ENCODE measurements at places on chromosomes 3 and 15.

DNA sequence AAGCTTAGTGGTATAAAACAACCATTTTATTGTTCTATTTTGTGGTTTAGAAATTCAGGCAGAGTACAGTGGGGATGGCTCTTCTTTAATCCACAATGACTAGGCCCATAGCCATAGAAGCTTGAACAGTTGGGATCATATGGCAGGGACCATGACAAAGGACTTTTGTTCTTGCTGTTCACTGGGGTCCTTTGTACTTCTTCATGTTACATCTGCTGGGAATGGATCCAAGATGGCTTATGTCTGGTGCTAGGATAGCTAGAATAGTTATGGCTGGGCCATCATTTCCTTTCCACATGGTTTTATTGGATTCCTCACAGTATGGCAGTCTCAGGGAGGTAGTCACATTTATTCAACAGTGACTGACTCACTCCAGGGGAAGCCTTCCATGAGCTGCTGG is 427.9 kb upstream of the AGTR1 start:
- no peak for DNase-seq

GRCh38 chr3:197958346-197958745 is 1.7 kb upstream of the LMLN start:
- no peak for DNase-seq

GRCh38 chr3:177483182-177483967 is 286.1 kb upstream of the TBL1XR1 start:
- DNase-seq: no peak

DNA sequence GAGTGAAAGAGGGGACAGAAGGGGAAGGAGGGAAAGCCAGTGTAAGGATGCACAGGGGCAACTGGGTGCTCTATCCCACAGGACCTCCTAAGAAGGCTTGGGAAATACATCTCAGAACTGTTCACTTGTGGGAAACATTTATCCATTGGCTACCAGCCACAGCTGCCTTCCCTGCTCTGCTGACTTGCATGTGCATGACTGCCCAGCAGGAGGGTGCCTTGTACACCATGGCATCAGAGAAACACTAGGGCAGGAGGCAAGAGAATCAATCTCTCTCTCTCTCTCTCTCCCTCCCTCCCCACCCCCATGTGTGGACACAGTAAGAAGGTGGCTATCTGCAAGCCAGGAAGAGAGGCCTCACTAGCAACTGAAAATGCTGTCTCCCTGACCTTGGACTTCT is 62.9 kb upstream of the ZBTB38 start:
- no peak for DNase-seq

DNA sequence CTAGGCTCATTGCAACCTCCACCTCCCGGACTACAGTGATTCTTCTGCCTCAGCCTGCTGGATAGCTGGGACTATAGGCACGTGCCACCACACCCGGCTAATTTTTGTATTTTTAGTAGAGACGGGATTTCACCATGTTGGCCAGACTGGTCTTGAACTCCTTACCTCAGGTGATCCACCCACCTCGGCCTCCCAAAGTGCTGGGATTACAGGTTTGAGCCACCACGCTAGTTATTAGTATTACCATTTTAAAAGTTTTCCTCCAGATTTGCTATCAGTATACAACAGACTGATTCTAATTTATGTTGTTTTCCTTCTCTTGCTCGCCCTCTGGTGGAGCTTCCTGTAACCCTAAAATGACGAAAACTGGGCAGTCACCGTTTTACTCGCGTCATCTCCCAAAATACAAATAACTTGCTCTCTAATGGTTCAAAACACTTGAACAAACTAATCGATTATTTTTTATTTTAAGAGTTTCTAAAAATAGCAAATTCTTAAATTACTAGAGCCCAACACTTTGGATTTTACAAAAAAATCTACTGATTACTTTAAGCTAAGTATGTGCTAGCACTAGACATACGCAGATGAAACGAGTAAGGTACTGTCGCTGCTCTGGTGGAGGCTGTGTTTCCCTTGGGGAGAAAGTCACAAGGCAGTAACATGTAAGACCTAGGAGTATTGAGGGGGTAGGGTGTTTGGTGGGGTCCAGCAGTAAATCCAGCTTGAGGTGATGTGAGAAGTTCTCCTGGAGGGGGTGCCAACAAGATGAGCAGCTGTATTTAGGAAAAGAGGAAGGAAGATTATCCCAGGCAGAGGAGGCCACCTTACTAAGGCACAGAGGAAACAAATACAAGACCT is 203.3 kb downstream of the MBNL1 start:
- peak; percentile 29 for DNase-seq

DNA sequence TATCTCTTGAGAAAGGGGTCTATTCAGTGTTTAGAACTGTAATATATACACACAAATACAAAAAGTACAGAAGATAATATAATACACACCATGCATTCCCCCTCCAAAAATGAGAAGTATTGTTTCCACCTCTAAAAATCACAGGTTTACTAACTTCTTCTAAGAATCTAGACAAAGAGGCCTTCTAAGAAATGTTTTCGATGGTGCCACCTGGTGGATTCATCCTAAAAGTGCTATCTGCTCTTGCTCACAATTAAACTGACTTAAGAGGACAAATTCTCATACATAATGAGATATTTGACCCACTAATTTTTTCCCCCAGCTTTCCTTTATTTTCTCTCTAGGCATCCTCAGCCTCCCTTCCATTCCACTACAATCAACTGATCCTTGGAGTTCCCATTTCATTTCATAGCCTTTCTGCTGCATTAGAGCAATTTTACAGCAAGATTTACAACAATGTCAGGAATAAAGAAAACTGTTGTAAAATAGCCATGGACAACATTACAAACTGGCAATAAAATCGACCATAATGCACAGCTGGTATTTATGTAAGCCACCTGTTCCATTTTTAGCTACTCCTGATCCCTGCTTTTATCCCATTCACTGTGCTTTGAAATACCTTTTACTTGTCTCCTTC is 124.6 kb downstream of the ARRDC4 start:
- no peak for DNase-seq

GRCh38 chr15:60721707-60722106 is 242.8 kb upstream of the ICE2 start:
- no peak for DNase-seq

- DNase-seq: no peak
Observed at GRCh38 chr3:34881026-34881425, 758.3 kb upstream of the ARPP21 start.

GRCh38 chr3:100100425-100100824 is 13.9 kb downstream of the FILIP1L start:
- no peak for DNase-seq

GRCh38 chr3:120560304-120561250 is 35.6 kb upstream of the NDUFB4 start:
- no peak for DNase-seq

- no peak for DNase-seq
Observed at GRCh38 chr3:64489361-64490044, 198.3 kb downstream of the ADAMTS9 start.

- DNase-seq: no peak
Observed at GRCh38 chr15:100810831-100811230, 68.8 kb upstream of the ALDH1A3 start.

- DNase-seq: no peak
Observed at GRCh38 chr3:52167240-52167639, 13.0 kb upstream of the POC1A start.

GRCh38 chr3:72065236-72065635 is 280.3 kb upstream of the PROK2 start:
- no peak for DNase-seq

- no peak for DNase-seq
Observed at GRCh38 chr3:108334701-108335100, 38.4 kb downstream of the HHLA2 start.

DNA sequence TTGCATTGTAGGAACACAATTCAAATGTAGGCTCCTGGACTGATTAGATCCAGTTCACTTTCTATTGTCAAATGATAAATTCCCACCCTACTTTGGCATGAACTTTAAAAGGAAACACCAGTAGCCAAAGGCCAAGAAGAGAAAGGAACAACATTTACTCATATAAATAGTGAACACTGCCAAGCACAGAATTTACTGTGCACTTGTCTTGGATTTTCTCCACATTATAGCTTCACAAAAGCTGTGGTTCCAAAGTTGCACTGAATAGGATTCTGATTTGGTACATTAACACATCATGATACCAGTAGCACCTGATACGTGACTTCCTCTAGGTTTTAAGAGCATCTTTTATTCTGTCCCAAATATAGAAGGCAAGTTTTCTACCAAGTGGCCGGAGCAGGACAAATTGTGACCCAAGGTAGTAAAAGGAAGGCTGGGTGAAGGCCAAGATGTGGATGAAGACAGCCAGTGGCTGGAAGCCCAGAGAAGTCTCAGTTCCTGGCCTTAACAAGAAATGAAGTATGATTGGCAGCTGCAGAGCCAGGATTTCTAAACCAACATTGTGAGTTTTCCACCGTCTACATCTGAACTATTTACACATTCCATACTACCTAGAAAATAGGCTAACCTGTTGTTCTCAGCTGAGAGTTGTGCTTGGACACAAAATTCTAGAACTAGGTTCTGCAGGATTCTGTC is 206.7 kb downstream of the THRB start:
- no peak for DNase-seq

GRCh38 chr3:57484563-57484962 is 59.6 kb downstream of the DNAH12 start:
- no peak for DNase-seq

GRCh38 chr3:118057086-118057485 is 977.6 kb downstream of the IGSF11 start:
- no peak for DNase-seq

DNA sequence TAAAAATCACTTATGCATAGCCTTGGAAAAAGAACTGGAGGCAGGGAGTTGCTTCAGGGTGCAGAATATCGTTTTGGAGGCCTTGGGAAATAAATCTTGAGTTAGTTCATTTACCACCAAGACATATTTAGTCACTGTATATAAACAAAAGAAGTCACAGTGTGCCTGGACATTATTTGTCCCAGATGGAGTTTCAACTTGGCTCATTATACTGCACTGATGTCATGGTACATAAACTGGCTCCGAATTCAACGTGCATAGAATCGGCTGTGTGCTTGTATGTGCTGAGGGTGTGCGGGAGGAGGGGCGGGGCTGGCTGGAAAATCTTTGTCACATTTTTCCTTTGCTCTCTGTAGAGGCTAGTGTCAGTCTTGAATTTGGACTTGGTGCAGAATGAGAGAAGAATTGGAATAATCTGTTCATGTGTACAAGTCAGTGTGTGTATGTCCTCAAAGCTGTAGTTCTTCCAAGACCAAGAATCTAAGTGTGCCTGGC is 86.6 kb downstream of the FNDC3B start:
- DNase-seq: no peak

- no peak for DNase-seq
Observed at GRCh38 chr15:68666120-68666811, 87.5 kb downstream of the CORO2B start.

- no peak for DNase-seq
Observed at GRCh38 chr3:186237915-186238314, 124.1 kb downstream of the DGKG start.

GRCh38 chr3:127426444-127427153 is 138.8 kb upstream of the PRR20G start:
- no peak for DNase-seq

DNA sequence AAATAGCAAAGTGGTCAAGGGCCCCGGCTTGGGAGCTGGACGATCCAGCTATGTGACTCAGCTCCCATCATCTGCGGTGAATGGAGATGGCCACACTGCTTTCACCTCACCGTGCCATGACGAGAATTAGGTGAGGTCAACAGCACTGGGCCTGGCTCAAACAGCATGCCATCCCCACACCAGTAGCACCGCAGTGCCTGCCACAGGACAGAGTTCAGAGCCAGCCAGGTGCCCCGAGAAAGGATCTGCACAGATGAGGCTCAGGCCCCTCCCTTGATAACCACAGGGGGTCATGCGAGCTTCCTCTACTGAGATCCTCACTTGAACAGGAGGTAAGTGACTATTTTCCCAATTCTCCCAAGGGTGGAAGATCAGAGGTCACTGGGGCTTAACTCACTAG is 29.4 kb downstream of the ZXDC start:
- DNase-seq: no peak

DNA sequence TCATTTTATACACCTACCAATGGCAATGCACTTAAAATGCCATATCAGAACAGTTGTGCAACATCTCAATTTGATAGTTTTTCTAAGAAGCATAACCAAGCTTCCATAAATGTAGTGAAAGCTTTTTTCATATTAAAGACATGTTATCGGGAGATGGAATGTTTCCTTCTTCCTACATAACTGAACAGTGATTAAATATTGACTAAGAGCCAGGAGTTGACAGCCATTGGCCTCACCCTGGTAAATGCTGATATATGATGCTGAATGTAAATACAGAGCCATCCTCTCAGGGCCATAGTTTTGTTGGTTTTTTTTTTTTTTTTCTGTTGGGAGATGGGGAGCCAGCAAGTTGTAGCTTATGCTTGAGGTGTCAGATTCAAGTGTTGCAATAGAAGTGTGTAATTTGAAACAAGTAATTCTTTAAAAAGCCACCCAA is 203.3 kb upstream of the IL12A start:
- no peak for DNase-seq

DNA sequence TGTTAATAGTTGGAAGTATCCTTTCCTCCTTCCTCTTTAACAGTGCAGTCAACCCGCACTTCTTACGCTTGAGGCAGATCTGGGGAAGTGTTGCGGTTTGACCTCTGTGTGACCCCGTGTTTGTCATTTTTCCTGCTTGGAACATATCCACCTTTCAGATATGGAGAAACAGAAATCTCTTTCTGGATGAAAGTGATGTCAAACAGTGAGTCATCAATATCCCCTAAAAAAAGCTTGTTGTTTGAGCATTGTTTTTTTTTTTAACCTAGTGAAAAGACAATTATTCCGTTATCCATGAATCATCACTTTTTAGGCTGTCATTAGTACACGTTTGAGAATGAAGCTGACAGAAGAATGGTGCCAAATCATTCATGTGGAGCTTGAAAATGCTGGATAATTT is 293.7 kb downstream of the ARPP21 start:
- no peak for DNase-seq

- no peak for DNase-seq
Observed at GRCh38 chr15:25053000-25053815, 98.4 kb downstream of the SNRPN start.

- DNase-seq: no peak
Observed at GRCh38 chr3:69764121-69764741, 25.0 kb downstream of the MITF start.

GRCh38 chr3:57079474-57079831 is 19.0 kb downstream of the SPATA12 start:
- DNase-seq: no peak

All from stimulated activated CD8-positive, alpha-beta memory T cell treated with anti-CD3 and anti-CD28 coated beads, Interleukin-7, amount 100 ng/mL, for 4 hours (primary cell).